Activated T-cell treated with anti-CD3 and anti-CD28 coated beads, Interleukin-2, amount 50 U/mL, for 48 hours (primary cell): ENCODE measurements at places on chromosomes 13 and 19.

DNA sequence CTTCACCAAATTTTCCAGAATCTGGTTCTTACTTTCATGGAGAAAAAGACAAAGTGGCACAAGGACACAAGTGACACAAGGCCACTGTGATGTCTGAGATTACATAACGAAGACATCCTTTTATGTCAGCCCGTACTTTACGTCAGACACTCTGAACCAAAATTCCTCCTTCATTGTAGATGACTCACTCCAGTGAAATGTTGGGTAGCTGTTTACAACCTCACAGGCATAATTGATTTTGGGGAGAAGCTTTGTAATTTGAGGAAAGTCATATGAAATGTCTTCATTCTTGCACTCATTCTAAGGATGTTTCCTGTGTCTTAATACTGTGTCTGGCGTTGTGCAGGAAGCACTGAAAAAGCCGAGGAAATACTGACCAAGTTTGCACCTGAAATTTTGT lies 20.0 kb upstream of the LGALS14 start:
- DNase-seq, result no peak

DNA sequence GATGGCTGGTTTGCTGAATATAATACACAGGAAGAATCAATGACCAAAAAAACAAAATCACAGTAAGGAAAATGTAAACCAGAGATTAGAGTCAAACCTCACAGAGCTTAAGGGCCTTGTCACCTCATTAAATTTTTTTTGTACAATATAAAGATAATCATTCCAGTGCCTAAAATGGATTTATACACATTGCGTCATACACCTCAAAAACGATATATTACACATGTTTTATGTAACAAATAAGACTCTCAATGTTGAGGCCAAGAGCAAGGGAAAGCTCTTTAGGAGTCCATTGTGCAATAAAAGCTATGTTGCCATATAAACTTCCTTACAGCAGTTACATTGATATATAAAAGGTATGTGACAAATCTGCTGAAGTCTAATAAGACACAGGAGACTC lies 856.7 kb upstream of the SLITRK1 start:
- DNase-seq, result no peak

DNA sequence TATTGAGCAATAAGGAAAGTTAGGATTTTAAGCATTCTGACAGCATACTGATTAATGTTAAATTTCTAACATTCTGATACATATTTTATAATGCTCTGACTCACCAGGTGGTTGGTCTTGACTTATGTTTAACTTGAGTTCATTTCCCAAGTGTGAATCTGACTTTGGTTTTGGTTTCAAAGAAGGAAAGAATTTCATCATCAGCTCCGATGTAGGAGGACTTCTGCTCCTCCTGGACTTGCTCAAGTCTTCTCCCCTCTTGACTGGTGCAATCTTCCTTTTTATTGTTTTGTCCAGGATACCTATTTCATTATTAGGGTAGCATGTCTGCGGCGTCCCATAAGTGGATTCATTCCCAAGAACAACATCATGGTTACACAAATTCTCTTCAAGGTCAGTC lies 141.3 kb downstream of the RNF17 start:
- no peak for DNase-seq

- no peak for DNase-seq
Measured at GRCh38 chr19:7968796-7969554, 25.5 kb upstream of the TIMM44 start.

- DNase-seq, result peak; percentile 93
Measured at GRCh38 chr19:51473009-51473707, 5.2 kb upstream of the CEACAM18 start.

GRCh38 chr13:44355621-44356020 lies 18.0 kb upstream of the SERP2 start:
- DNase-seq, result no peak

- DNase-seq, result no peak
Measured at GRCh38 chr13:33188093-33188882, 97.3 kb downstream of the STARD13 start.

DNA sequence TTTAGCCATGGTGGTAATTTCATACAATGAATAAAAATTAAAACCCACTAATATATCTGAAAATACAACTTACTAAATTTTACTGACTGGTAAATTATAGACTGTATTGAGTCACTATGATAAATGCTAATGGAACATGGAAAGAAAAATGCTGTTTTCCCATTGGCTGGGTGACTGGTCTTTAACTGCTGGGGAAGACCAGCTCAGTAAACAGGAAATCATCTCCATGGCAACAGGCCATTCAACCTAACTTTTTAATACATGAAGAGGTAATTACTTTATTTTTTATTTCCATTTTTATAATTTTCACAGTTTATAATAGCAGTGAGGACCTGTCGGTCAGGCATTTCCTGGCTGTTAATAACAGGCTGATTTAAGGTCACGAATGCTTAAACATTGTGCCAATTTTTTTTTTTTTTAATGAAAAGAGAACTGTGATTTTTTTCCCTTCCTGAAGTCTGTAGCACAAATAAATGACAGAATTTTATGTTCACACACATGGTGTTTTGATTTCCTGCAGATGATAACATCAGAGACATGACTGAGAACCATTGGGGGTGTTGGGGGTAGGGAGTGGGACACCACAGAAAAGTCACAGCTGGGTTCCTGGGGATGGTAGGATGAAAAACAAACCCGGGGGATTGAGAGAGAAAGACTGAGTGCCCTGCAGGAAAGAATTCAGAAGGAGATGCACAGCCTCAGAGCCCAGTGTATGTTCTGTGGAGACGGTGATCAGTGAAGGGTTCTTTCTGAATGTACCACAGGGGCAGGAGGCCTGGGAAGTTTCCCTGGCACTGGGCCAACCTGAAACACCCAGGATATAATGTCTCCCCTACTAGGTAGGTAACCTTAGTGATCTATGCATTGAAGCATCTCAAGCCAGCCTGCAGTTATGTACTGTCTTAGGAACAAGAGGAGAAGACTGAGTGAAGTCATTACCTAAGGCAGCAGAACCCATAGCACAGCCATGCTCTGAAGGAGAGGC lies 297.1 kb downstream of the COG6 start:
- no peak for DNase-seq

GRCh38 chr13:28568286-28568685 lies 73.4 kb upstream of the FLT1 start:
- DNase-seq, result no peak

DNA sequence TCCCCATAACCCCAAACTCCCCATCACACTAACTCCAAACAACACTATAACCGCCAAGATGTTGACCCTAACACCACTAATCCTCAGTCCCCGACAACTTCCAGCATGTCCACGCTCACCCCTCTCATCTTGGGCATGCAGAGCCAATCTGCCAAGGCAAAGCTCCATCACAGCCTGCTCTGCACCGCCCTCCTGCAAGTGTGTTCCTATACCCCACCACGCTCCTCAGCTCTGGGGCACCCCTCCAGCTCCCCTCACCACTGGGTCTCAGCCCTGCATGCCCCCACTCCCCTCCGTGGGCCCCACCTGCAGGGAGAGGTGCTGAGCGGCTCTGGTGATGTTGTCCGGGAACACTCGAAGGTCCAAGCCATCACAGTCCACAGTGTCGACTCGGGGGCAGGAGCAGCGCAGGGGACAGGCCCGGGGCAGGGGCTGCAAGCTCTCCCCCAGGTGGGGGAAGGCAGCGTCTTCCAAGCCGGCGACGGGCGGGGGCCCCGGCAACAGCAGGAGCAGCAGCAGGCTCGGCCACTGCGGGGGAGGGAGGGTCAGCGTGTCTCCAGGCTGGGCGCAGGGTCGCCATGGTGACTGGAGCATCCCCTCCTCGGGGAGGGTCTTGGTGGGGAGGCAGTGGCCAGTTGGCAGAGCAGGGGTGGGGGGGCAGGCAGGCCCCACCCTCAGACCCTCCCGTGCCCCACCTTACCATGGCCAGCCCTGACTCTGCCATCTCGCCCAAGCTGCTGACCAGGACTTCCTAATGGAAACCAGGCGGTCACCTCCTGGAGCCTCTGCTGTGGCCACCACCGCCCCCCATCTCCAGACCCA lies 527 bp downstream of the PODNL1 start:
- no peak for DNase-seq

DNA sequence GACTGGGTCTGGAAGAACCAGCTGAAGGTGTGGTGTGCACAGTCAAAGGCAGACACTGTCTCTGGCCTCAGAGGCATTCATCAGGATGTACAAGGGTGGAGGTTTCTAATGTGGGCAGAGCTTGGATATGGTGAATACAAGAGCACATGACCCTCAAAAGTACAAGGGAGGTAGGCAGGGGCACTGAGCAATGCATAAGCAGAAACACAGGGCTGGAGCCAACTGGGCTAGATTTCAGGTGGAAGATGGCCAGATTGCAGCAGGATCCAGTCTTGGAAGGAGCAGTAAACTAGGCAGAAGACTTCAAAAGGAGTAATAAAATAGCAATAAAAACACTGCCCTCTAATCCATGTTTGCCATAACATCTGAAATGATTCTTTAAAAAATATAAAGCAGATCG lies 417.1 kb downstream of the OLFM4 start:
- no peak for DNase-seq

GRCh38 chr19:13037161-13037560 lies 41.9 kb downstream of the NFIX start:
- DNase-seq, result no peak

- DNase-seq, result peak; percentile 62
Measured at GRCh38 chr19:16446724-16447368, 24.9 kb downstream of the EPS15L1 start.

DNA sequence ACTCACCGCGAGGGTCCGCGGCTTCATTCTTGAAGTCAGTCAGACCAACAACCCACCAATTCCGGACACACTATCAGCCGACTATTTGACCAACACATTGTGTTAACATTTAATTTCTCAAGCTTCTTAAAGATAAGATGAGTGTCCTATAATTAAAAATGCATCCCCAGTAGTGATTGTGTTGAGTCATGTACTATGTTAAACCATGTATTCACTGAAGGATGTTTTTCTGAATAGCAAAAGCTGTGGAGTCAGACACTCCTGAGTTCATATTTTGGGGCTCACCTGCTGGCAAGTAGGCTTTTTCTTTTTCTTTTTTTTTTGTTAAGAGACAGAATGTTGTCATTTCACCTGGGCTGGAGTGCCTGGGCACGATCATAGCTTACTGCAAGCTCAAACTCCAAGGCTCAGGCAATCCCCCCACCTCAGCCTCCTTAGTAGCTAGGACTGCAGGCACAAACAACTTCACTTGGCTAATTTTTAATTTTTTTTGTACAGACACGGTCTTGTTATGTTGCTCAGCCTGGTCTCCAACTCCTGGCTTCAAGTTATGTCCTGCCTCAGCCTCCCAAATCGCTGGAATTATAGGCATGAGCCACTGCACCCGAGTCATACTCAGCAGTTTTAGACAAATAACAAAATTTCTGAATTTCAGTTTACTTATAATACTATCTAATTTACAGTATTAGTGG lies 606.9 kb downstream of the PCDH9 start:
- DNase-seq, result no peak

DNA sequence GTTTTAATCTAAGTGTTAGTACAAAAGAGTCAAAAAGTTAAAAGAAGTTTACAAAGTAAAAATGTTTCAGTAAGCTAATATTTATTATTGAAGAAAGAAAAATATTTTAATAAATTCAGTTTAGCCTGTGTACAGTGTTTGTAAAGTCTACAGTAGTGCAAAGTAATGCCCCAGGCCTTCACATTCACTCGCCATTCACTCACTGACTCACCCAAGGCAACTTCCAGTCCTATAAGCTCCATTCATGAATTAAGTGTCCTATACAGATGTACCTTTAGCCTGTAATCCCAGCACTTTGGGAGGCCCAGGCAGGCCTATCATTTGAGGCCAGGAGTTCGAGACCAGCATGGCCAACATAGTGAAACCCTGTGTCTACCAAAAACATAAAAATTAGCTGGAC lies 24.1 kb upstream of the AKAP11 start:
- DNase-seq, result no peak

GRCh38 chr13:50141375-50141975 lies 126.2 kb downstream of the KCNRG start:
- no peak for DNase-seq

DNA sequence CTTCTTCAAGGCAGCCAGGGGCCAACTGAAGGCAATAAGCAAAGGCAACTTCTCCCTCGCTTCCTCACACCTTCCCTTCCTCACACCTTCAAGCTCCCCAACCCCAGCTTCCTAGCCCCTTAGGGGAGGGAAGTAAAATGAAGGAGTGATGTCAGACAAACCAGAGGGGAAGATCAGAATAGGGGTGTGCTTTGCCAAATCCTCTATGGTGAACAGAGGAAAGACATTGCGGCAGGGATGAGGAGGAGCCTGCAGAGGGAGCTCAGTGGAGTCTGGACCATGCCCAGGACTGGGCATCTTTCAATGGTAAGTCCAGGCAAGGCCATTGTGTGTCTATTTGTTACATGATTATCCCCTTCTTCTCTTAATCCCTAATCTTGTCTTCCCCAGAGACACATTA lies 164.0 kb downstream of the TSHZ3 start:
- no peak for DNase-seq

DNA sequence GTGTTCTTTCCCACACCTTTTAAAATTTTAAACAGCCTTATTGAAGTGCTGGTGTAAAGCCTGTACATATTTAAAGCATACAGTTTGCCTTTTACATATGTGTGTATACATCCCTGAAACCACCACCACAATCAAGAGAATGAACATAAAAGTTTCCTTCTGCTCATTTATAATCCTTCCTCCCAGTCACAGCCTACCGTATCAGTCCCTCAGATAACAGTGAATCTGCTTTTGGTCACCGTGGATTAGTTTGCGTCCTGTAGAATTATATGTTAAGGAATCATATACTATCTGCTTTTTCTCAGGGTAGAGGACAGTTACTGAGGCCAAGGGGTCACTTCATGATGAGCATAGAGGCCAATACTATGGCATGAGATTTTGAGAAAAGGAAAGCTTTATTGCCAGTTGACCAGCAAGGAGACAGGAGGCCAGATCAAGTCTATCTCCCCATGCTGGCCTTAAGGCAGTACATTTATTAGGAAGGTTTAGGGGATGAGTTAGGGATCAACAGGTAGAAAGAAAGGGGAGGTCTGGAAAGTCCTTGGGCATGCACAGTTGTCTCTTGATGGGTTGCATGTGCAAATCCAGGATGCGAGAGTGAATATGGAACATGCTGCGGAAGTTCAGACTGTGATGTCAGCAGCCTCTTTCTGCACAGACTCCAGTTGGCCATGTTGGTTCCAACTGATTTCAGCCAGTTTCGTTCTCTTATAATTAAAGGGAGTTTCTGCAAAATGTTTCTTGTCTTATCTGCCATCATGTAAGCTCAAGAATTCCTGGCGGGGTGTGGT lies 36.3 kb upstream of the LSM14A start:
- DNase-seq, result no peak

DNA sequence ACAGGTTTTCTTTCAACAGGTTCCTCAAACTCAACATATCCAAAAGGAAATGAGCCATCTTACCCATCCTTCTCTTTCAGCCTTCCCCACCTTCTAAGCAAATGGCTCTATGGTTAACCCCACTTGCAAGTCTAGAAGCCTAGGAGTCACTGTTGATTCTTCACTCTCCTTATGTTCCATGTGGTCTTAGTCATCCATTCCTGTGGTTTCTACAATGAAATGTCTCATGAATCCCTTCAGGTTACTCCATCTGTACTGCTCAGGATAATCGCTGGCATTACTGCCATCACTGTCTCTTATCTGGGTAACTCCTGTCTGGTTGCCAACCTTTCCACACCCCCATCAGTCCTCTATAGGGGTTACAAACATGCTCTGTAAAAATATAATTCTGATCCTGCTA lies 381.3 kb downstream of the ENOX1 start:
- no peak for DNase-seq
